Stimulated activated CD8-positive, alpha-beta memory T cell treated with anti-CD3 and anti-CD28 coated beads, Interleukin-7, amount 100 ng/mL, for 1 hour (primary cell): ENCODE measurements at places on chromosomes 5 and 9.

- no peak for DNase-seq
Observed at GRCh38 chr9:107685901-107686300, 196.3 kb upstream of the KLF4 start.

DNA sequence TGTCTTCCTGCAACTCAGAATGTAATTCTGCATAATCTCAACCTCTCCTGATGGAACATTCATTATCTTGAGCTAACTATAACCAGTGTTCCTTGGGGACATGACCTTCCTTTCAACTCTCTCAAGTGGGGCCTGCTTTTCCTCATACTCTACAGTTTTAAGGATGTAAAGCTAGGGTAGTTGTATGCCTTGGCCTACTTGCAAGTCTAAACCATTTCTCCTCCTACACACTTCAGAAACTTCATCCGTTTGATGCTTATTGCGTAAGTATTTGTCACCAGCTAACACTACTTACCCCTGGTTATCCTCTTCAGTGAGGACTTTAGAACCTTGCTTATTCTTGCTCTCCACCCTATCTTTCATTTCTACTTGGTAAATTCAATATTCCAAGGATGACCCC, 548.9 kb downstream of the HINT1 start:
- DNase-seq: no peak

DNA sequence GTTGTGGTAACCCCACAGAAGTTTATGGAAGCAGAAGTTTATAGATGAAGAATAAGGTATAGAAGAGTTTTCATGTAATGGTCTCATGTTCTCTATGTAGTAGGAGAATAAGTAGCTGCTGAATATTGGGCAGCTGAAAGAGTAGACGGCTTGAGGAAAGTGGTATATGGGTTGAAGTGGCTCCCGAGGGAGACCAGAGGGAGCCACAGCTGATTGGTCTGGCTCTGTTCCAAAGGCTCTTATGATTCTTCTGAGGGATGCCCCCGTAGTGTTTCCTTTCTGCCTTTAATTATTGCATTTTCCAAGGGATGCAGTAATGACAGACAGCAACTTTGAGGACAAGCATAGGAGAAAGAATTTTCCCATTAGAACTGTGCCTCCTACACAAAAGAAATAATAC, 30.1 kb upstream of the TENT2 start:
- DNase-seq: no peak

DNA sequence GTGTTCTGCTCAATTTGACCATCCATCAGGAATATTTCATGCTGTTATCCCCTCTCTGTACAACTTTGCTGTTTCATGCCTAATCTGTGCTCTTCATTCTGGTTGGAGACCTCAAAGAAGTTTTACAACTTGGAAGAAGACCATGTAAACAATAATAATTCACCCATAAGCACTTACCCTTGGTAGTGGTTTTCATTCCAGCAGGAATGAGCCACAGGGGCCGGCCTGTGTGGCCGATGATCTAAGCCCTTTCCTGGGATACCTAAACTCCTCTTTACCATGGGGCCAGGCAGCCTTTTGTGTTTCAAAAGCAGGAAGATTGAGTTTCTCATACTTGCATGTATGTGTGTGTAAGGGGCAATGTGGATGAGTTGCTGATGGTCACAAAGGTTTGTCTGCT, 165.0 kb downstream of the FGF1 start:
- no peak for DNase-seq

- DNase-seq: no peak
Observed at GRCh38 chr5:14410068-14410393, 171.6 kb upstream of the OTULINL start.

DNA sequence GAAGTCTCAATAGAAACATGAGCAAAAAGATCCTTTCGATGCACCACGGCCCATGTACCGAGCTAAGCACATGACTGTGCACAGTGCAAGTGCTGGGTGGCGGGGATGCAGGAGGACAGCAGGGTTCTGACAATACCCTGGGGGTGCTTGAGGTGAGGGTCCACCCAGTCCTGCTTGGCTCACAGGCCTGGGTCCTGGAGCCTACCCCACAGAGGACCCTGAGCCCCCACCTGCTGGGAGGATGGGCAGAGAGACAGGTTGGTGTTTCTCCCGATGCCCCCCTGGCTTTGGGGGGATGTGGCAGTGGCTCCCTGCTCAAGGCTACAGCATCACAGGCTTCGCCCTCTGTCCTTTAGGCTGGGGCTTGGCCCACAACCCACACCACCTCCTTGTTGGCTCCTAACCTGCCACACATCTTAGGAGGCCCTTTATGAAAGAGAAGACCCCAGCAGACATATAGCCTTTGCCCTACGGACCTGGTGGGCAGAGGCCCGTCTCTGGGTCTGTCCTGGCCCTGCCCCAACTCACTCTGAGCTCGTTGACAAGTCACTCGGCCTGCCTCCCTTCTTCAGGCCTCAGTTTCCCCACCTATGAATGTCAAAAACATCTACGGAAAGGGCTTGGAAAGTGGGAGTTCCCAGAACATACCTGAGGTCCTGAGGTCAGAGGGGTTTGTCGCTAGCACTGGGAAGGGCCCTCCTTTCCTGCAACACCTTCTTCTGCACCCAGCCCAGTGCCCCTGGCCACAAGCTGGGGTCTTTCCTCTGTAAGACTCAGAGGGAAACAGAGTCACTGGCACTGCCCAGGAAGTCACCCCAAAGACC, 50.3 kb downstream of the BARX1 start:
- DNase-seq: no peak

DNA sequence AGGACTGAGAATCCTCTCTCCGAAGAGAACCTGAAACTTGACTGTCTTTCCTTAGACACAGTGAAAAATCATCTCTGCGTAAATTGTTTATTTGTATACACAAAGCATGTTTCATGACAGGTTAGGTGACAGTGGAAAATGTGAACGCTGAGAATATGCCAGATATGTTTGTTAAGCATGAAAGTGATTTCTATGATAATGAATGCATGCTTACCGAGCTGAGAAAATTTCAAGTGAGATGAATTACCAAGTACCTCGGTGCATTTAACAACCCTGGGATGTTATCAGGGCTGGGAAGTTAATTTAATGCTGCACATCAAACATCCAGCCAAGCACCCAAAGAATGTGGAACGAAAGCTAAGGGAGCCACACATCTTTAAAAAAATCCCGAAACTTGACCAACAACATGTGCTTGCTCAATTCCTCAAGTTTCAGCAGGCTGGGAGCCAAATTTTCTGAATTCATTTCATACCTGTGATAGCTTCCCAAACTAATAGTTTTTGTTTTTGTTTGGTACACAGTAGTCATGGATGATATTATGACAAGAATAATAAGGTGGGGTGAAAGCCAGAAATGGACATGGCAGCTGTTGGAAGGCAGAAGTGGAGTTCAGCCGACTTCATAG, 336.9 kb downstream of the ARHGEF28 start:
- DNase-seq: no peak

DNA sequence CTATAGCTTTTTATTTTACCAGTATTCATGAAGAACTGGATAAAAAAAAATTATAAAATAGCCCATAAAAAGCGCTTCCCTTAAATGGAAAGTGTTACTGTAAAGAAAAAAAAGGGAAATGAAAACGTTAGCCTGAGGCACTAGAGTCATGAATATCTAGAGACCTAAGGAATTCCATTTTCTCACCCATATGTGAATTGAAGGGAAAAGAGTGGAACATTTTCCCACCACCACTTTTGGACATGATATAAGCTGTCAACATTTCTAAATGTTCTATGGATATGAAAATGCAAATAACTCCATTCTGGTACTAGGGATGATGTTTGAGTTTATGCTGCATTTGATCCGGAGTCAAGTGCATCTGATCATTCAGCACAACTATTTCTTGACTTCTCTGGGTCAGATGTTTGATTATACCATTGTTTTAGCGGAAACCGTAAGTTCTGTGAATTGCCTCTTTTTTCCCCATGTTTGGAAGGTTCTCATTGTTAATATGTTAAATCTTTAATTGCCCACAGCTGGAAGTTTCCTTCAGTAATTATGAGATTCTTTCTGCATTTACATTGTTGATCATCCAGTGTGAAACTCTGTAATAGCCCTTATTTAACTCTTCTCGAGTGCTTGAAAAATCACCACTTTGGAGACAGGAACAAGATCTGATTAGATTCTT, 467.4 kb upstream of the SEMA6A start:
- no peak for DNase-seq

DNA sequence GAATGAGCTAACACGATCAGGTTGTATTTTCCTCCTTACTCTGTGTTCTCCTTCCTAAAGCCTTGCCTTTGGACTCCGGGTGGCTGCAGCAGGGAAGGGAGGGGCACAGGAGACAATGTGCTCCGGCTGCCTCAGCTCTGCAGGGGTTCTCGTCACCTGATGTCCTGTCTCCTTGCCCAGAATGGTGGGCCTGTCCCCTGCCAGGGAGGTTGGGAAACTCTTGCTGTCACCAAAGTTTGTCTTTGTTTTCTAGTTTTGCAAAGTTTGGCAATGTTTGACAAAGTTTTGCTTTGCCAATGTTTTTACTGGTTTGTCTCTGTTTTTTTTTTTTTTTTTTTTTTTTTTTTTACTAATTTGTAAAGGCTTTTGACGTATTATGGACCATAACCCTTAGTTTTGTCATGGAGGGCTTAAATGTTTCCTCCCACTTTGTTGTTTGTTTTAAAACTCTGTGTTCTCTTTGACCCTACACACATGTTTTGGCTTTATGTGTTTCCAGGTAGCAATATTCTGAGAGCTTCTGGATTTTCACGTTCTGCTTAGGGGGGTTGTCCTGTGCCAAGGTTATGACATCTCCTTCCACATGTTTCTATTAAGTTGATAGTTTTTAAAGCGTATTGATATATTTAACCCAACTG, 49.3 kb downstream of the GADD45G start:
- no peak for DNase-seq

DNA sequence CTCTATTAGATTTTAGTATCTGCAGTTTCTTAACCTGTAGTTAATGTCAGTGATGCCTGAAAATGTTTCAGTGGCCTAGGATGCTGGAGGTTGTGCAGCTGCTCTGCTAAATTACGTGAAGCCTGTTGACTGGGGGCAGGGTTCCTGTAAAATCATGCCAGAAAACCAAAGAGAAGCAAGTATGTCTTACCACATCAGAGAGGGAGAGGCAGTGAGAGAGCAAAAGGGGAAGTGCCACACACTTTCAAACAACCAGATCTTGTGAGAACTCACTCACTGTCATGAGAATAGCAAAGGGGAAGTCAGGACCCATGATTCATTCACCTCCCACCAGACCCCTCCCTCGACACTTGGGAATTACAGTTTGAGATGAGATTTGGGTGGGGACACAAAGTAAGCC, 83.9 kb upstream of the CYLC2 start:
- DNase-seq: no peak

GRCh38 chr5:152237531-152237930, 167.5 kb downstream of the NMUR2 start:
- no peak for DNase-seq

GRCh38 chr5:126477294-126478117, 54.3 kb downstream of the GRAMD2B start:
- no peak for DNase-seq

DNA sequence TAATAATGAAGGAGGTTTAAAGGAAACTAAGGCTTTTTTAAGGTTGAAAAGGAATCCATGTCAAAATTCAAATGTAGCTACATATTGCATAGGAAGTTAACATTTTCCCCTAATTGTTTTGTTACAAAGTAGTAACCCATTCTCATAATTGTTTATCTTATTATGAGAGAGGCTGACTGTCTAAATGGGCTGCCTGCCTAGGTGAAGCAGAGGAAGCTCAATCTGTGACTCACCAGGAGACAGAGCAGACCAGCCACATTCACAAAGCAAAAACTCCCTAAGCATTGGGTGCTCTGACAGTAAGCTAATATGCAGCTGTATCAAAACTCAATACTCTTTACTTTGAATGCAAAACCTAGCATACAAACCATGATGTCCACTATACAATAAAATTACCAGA, 208.5 kb downstream of the ROR2 start:
- no peak for DNase-seq

GRCh38 chr9:81886665-81887064, 41.6 kb upstream of the SPATA31D4 start:
- no peak for DNase-seq

DNA sequence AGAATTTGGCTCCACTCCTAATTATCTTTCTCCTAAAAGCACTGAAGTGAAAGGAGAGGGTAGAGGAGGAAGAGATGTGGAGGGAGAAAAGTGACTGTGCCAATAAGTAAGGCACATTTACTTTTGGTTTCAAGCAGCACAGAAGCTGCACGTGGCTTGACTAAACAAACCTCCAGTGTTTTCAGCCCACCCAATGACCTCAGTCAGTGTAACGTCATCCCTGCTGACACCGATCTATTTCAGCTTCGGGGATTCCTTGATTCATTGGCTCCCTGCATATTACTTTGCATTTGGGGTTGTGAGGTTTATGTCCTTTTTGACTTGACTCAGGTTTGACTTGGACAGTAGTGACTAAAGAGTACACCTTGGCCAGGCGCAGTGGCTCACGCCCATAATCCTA, 35.6 kb upstream of the NIM1K start:
- DNase-seq: no peak

DNA sequence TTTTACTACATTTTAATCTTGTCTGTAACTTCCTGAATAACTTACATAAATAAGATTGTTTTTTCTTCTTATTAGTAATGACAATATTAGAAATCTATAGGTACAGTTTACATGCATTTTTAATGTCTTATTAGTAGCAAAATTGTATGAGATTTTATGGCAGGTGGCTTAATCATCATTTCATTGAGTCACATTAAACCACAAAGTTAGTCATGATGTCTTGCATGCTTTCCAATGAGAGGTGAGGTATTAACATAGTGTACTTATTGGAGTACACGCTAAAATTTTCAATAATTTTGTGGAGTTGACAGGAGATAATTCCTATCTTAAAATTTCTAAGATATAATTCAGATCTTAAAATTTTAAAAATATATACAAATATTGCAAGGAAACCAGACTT, 989.6 kb upstream of the ARRDC3 start:
- DNase-seq: no peak

- DNase-seq: no peak
Observed at GRCh38 chr9:76153902-76154629, 240.2 kb downstream of the RFK start.

- DNase-seq: no peak
Observed at GRCh38 chr9:24245988-24246387, 299.7 kb downstream of the IZUMO3 start.

DNA sequence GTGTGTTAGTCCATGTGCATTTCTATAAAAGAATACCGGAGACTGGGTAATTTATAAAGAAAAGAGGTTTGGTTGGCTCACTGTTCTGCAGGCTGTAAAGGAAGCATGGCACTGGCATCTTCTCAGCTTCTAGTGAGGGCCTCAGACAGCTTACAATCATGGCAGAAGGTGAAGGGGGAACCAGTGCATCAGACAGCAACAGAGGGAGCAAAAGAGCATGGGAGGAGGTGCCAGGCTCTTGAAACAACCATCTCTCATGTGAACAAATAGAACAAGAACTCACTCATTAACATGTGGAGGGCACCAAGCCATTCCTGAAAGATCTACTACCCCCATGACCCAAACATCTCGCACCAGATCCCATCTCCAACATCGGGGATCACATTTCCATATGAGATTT, 89.2 kb upstream of the IL33 start:
- no peak for DNase-seq

GRCh38 chr9:15178631-15179030, 128.4 kb downstream of the TTC39B start:
- no peak for DNase-seq

- no peak for DNase-seq
Observed at GRCh38 chr5:137567226-137567625, 68.1 kb upstream of the SPOCK1 start.
